ENCODE measurements at places on chromosomes 7 and 10.

GRCh38 chr7:92306153-92306552, 60.4 kb downstream of the ANKIB1 start:
- no peak for DNase-seq

DNA sequence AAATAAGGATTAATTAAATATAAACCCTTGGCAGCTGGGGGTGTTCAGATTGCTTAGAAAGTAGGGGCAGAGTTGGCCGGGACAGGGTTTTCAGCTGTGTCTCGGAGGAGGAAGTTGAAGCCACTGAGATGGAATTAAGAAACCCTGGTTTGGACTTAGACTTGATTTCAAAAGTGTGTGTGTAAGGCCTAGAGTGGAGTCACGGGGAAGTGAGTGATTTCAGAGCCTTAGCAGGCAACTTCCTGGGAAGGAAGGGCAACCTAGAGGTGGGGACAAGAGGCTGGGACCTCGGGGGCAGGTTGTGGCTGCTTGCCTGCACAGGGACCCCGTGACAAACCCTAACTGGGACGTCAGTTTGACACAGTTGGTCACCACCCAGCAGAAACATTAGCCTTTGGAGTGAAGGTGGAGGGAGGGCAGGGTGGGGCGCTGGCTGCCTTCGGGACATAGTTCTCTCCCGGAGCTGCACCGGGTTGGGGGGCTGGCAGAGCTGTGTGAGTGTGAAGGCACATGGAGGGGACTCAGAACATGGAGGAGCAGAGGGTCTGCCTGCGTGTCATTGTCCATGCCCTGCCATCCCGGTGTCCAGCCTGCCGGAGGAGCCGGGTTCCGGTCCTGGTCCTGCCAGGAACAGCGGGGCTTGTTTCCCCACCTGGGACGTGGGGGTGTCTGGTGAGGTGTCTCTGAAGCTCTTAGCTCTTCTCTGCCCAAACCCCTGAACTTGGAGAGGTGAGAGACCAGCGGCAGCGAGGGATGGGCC, 1.8 kb downstream of the BRI3 start:
- DNase-seq, result no peak

DNA sequence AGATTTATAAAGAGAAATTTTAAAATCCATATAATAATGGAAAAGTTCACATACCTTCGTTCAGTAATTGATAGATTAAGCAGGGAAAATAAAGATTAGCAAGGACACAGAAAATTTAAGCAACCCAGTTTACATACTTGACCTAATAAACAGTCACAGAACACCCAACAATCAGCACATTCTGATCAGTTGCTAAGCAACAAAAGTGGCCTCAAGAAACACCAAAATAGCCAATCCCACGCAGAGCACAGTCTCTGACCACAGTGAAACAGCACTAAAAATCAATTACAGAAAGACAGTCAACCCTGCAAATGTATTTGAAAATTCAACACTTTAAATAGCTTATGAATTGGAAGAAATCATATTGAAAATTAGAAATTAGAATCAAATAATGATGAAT, 39.3 kb upstream of the DRGX start:
- no peak for DNase-seq

DNA sequence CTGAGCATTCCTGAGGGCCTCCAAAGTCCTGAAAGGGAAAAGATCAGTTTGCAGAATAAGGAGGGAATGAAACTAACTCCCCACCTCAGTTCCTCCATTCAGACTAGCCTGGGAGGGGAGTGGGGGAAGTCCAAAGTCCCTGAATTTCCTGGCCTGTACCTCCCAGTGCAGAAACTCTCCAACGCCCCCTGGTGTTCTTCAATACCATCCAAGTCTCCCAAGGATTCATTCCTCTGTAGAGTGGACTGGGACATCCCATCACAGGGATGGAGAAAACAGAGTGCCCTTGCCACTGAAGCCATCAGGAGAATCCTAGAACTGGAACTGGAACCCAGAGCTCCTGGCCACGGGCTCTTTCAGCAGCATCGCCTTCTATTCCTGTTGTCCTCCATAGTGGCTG, 1.6 kb upstream of the COL13A1 start:
- DNase-seq, result no peak

DNA sequence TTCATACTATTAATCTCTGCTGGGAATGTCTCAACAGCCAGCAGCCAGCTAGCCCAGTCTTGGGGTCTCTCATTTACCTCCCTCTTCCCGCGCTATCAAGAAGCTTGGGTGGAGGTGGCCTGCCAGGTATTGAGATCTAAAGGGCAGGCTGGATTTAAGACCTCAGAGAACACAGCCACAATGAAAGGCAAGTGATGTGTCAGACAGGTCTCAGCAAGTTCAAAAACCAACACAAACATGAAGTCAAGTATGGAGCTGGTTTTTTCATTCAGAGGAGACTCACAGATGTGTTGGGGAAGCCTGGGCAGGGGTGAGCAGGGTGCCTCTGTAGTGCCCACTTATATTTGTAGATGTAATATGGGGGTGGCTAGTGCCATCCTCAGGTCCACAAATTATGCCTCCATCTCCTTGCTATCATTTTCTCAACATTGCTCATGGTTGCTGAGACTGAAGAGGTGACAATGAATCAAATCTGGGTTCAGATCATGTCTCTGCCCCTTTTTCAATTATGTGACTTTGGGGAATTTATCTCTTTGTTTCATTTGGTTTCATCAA, 27.7 kb upstream of the CROT start:
- peak; percentile 8 for DNase-seq

DNA sequence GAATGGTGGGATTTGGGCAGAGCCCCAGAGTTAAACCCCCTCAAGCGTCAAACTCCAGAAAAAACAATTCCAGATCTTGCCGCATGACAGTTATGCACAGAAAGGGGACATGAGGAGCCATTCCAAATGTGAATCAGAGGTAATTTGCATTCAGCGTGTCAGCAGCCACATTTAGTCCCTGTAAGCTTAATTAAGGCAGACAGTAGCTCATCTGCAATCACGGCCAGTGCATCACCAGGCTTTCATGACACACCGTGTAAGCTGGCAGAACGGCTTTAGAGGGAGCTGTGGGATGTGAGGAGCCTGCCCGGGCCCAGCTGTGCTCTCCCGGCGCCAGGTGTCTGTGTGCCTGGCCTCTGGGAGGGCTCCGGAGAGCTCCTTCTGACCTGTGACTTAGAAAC, 18.7 kb upstream of the PRKAG2 start:
- peak; percentile 52 for DNase-seq

DNA sequence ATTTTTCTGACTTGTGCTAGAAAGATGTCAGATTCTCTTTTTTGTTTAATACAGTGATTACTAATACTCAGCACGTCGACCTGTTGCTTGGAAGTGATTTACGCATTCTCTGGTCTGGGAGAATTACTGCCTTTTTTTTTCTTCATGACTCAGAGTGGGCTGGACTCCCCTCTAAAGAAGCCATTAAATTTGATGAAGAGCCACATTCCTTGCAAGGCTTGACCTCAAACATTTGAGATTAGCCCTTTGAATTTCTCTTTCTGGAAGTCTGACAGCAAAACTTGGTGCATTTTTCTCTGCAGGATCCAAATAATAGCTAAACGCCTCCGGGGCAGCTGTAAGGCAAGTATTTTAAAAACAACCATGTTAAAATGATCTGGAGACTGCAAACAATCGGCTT, 171.6 kb downstream of the GALNT17 start:
- no peak for DNase-seq

GRCh38 chr10:3122486-3123205, 49.9 kb downstream of the PITRM1 start:
- no peak for DNase-seq
